ENCODE measurements at places on chromosomes 3 and 15.

DNA sequence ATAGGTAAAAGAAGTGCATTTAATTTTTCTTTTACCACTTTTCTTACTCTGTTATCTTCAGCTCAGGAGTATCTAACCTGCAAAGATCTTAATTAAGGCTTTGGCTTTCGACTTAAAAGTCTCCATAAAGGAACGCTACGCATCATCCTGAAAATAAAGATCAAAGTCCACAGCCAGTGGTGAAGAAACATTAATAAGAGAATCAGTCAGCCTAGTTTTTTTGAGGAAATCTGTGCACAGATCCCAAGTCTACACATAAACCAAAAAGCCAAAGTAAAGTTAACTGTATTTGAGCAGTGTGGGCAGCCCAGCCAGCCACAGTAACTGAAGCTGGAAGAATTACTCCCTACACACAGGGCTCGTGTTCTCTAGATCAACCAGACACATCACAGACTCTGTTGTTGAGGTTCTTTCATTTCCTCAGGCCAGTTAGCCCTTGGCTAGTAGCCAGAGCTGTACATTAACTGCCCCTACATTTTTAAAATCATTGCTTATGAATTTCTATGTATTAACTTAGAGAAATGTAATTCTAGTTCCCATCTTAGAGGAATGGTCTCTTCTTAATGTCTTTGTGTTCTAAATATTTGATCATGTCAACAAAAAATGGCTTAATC, 6.9 kb downstream of the LRRC2 start:
- no peak for DNase-seq

GRCh38 chr15:81118361-81118760, 15.7 kb upstream of the CFAP161 start:
- DNase-seq = no peak

GRCh38 chr15:100193277-100193860, 148.4 kb downstream of the ADAMTS17 start:
- no peak for DNase-seq

DNA sequence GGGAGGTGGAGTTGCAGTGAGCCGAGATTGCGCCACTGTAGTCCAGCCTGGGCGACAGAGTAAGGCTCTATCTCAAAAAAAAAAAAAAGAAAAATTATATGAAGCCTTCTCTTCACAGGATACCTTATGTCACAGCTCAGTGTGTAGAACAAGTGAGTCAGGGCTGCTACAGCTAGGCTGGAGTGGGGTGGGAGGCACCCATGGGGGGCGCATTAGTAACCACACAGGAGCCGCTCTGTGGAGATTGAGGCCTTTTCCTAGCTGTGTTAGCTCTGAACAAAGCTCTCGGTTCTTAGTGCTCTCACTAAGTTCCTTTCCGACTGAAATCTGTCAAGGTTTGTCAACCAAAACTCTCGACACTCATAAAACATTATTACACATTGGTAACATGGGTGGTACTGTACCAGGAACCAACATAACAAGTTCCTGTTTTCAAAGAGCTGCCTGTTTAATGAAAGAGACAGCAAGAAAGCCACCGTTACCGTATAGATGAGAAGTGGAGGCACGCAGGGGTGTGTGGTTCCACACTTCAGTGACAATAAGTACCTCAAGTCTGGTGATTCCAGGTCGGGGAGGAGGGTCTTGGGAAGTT, 4.5 kb downstream of the LRRC31 start:
- no peak for DNase-seq

- no peak for DNase-seq
These were observed 257.8 kb downstream of the EBLN2 start for GRCh38 chr3:73319179-73319769.

GRCh38 chr3:113088616-113089015, 97.8 kb downstream of the GTPBP8 start:
- DNase-seq = no peak

- no peak for DNase-seq
These were observed 498.7 kb upstream of the CBLB start for GRCh38 chr3:106367496-106367895.

- no peak for DNase-seq
These were observed 73.8 kb downstream of the SYNPR start for GRCh38 chr3:63352008-63352279.

DNA sequence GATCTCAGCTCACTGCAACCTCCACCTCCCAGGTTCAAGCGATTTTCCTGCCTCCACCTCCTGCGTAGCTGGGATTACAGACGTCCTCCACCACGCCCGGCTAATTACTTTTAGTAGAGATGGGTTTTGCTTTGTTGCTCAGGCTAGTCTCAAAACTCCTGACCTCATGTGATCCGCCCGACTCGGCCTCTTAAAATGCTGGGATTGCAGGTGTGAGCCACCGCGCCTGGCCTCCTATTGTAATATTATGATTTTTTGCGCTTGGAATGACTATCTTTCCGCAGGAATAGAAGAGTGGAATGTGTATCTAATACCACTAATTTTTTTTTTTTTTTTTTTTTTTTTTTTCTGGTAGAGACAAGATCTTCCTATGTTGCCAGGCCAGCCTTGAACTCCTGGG, 1.8 kb downstream of the ARL8B start:
- DNase-seq = no peak

GRCh38 chr15:42729409-42729808, 7.5 kb downstream of the CDAN1 start:
- DNase-seq = no peak

DNA sequence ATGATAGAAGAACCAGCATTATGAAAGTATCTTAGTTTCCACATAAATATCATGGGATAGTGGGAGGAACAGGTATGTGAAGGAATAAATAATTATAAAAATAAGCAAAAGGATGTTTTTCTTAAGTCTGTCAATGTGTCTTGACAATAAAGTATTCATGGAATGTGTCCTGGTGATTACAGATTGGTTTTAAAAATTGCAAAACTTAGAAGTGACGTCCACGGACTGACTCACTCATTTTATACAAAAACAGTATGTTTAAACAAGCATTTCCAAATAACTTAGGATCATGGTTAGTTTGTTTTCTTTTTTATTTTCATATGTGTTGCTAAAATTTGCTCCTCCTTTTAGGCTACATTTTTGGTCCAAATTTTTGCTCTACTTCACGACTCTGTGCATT, 687.0 kb upstream of the NECTIN3 start:
- no peak for DNase-seq

DNA sequence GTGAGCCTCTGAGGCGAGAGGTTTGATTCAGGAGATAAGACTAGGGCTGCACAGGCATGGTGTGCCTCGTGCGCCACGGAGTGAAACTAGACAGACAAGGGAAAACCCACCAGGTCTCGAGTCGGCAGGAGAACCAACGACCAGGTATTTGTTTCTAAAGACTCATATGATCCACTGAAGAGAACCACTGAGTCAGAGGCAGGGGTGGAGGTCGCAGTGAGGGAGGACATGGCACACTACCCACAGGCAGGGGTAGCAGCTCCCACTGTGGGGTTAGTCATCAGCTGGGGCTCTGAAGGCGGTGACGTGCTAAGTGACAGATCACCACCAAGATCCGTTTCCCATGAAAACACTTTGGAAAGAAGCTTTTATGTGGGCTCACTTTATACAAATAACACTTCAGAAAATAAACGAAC, 45.7 kb downstream of the CHSY1 start:
- peak; percentile 80 for DNase-seq

GRCh38 chr3:56052188-56052587, 416.1 kb downstream of the ERC2 start:
- no peak for DNase-seq

DNA sequence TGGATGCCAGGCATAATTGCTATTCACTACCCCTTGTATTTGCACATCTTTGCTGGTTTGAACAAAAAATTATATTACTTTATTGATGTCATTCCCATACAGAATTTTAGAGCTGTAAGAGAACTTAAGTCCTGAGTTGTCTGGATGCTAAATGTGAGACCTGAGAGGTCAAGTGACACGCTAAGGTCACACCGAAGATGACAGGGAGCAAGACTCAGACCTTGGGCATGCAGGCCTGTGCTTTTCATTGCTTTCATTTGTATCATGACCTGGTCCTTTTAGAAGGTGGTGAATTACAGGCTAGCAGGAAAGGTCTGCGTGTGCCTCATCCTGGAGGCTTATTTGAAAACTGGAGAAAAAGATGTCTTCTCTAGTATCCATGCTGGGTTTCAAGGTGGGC, 312.0 kb upstream of the RASGRP1 start:
- DNase-seq = no peak
